ENCODE measurements at places on chromosomes 4 and X.

DNA sequence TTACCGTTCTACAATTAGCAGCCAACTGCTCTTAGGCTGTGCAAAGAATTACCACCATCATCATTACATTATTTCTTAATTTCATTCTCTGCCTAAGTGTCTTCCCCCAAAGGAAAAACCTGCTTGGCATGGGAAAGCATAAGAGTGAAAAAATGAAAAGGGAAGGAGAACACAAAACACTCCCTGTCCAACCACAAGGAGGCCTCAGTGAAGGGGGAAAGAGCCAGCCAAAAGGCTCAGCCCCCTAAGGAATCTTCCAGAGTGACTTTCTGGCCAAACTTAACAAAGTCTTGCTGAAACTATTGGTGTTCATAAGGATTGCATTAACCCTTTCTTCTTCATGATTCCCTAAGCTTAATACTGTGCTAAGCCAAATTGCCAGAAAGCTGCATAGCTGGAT lies 287.4 kb downstream of the SMARCA1 start:
- DNase-seq: no peak

GRCh38 chrX:97132664-97133415 lies 249.1 kb downstream of the RPA4 start:
- DNase-seq: no peak

DNA sequence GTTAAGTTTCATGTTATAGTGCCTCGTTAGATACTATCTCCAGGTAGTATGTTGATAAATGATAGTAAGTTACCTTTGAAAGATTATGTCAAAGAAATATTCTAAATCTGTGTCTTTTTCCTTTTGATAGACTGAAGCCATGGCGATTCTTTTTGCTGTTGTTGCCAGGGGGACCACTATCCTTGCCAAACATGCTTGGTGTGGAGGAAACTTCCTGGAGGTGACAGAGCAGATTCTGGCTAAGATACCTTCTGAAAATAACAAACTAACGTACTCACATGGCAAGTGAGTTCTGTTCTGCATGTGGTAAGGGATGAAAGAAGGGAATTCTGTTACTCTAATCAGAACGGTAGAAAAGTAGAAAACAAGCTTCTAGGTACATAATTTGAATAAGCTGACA lies 8.2 kb downstream of the VAMP7 start:
- DNase-seq: no peak

DNA sequence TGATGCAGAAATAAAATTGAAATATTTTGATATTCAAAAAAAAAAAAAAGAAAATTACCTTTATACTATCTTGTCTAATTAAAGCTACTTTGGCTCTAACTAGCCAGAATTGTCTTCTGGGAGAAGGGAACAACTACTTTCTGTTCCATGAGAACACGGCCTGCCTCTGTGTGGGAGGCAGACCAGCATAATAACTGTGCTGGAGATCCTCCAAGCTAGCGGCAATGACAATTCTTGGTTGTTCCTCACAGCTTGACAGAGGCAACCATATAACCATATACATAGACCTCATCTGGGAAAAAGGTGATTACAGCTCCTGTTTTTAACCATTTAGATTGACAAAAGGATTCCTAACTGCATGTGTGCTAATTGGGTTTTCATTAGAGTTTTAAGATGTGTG lies 95.7 kb downstream of the RBMX2 start:
- DNase-seq: no peak

GRCh38 chrX:53256446-53257041 lies 24.8 kb downstream of the IQSEC2 start:
- DNase-seq: no peak

DNA sequence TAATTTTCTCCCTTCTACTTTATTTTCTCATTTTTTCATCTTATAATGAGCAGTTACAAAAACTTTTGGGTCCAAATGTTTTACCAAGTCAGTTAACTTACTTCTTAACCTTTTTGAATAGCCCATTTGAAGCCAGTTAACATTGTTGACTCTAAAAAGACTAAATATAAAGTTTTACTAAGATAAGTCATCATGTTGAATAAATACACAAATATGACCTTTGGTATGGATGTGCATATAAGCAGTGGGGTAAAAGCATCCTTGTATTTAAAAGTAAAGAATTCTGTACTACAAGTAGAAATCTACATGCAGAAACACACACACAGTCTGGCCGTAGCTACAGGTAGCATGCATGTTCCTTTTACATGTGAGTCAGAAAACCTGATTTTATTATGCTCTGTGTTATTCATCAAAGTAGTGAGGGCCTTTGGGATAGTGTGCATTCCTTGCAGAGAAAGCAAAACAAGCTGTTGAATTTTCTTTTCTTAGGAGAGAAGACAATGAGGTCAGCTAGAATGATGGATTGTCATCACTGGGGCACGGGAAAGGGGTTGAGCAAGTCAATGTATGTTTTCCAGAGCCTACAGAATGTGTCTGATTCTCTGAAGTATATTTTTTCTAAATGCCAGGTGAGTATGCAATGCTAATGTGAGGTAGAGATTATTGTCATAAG lies 533.2 kb upstream of the AGA start:
- DNase-seq: no peak
